ENCODE measurements at places on chromosomes 7 and 10.
A peak's percentile ranks its signal among the peaks of the same experiment; 100 is the strongest.

DNA sequence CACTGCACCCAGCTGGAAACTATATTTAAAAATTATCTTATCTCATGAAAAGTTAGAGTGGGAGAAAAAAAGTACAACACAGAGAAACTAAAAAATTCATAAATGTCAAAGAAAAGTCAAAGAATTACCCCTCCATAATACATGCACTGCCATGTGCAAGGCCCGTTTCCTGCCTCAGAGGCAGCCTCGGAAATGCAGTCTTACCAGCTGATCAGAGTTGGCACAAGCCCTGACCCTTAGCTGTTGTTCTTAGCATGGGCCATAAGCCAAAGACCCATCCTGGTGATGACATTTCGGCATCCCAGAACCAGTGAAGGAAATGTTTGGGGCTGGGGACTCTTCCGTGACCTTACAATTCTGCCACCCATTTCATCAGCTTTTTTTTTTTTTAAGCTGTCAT lies 21.6 kb downstream of the RBM48 start:
- no peak for DNase-seq

DNA sequence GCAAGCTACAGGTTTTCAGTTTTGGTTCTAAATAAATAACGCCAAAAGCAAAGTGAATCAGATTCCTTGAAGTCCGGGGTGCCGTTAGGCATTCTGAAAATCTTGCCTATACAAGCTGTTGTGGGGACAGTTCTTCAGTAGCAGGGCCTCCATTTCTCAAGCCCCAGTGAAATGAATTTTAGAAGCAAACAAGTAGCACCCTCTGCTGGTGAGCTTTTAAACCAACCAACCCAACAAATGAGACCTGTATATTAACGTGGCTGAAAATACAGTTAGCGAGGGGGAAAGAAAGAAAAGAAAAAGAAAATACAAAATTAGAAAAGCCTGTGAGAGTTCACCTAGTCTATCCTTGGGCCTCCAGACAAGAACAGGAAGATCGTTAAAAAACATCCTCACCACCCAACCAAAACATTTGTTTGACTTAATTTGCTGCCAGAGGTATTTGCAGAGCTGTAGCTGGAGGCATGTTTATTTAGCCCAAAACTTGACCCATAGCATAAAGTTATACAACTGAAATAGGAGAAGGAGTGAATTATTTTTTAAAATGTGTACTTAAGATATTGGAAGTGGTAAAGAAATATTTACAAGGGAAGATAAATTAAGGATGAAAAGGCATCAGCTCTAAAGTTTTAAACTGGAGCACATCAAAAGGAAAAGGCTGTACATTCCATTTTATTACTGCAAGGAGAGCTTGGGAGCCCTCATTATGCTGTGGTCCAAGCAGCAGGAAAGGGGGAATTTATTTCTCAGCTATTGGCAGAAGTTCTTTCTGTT lies 98.9 kb downstream of the DYNC1I1 start:
- peak; percentile 36 for DNase-seq

- no peak for DNase-seq
Observed at GRCh38 chr10:125557801-125558505, 125.0 kb downstream of the TEX36 start.

GRCh38 chr7:29478687-29479240 lies 84.9 kb upstream of the PRR15 start:
- DNase-seq: no peak

Measured in substantia nigra (tissue), 51 donors.